ENCODE measurements at places on chromosomes 4 and X. TPM values are rescaled to one million over a fixed set of nuclear protein-coding genes. Genes with fewer than 3 reads are reported as not detected.

The ARMCX1 gene
- total RNA-seq: 0.42 TPM

The PABPC4L gene
- total RNA-seq: not detected

The DLG3 gene
- total RNA-seq: 3.5 TPM

The REELD1 gene
- total RNA-seq: 2.6 TPM

The ADH1A gene
- total RNA-seq: not detected

The FRMPD4 gene
- total RNA-seq: not detected

The TIGD2 gene
- total RNA-seq: 7.0 TPM

The GPRASP1 gene
- total RNA-seq: 5.9 TPM

The HTT gene
- 239 TPM for total RNA-seq

The CPEB2 gene
- 6.9 TPM for total RNA-seq

The GABRB1 gene
- not detected for total RNA-seq

DNA sequence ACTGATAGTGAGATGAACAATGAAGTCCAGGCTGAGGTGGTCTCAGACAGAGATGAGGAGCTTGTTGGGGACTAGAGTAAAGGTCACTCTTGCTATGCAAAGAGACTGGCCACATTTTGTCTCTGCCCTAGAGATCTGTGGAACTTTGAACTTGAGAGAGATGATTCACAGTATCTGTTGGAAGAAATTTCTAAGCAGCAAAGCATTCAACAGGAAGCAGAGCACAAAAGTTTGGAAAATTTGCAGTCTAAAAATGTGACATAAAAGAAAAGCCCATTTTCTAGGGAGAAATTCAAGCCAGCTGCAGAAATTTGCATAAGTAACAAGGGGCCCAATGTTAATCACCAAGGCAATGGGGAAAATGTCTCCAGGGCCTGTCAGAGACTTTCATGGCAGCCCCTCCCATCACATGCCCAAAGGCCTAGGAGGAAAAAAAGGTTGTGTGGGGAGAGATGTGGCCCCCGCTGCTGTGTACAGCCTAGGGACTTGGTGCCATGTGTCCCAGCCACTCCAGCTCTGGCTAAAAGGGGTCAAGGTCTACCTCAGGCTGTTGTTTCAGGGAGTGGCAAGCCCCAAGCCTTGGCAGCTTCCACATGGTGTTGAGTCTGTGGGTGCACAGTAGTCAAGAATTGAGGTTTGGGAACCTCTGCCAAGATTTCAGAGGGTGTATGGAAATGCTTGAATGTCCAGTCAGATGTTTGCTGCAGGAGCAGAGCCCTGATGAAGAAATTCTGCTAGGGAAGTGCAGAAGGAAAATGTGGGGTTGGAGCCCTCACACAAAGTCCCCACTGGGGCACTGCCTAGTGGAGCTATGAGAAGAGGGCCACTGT lies 262.8 kb downstream of the DKK2 start:
- no peak overlapping the region for H3K4me3 ChIP-seq
- H3K4me1 ChIP-seq: no peaks in the 10 kb centered on the region
- no peak overlapping the region for H3K27ac ChIP-seq
- H3K36me3 ChIP-seq: no peaks in the 10 kb centered on the region

DNA sequence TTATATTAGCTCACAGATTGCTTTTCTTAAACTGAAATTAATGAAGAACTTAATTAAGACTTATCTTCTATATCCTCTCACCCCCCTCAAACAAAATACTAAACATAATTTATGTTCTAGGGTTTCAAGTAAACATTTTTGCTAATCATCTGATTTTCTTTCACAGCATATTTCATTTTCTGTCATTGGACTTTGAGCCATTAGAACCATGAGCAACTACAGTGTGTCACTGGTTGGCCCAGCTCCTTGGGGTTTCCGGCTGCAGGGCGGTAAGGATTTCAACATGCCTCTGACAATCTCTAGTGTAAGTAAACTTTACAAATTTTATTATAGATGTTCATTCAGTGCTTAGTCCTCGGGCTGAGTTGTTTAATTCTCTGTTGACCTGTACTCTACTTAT lies 3.3 kb downstream of the PDLIM5 start:
- H3K36me3 ChIP-seq: peaks cover 11% of the 10 kb centered on the region
- peaks cover 2% of the 10 kb centered on the region for H3K27me3 ChIP-seq
- no peak for DNase-seq
- H3K4me3 ChIP-seq: no peak overlapping the region

- no peak for DNase-seq
- H3K27me3 ChIP-seq: no peaks in the 10 kb centered on the region
- H3K4me1 ChIP-seq: no peaks in the 10 kb centered on the region
- H3K4me3 ChIP-seq: no peak overlapping the region
These were observed 77.7 kb downstream of the OPHN1 start for GRCh38 chrX:68355629-68355920.

GRCh38 chrX:17500145-17500579 lies 125.2 kb downstream of the NHS start:
- H3K4me1 ChIP-seq: no peaks in the 10 kb centered on the region
- no peaks in the 10 kb centered on the region for H3K36me3 ChIP-seq
- H3K4me3 ChIP-seq: no peak overlapping the region
- DNase-seq: no peak

DNA sequence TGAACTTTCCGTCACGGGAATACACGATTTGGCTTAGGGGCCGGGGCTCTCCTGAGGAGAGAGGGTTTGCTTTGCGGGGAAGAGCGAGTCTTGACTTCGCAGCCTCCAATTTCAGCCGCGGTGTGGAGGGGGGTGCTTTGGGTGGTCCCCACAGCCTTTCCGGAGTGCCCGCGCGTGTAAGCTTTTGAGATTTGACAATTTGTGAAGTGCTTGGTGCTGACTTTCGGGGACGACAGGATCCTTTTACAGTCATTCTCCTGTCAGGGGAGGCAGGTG lies 355 bp downstream of the SCML1 start:
- peak overlapping the region; percentile 84 for H3K4me3 ChIP-seq
- H3K4me1 ChIP-seq: peaks cover 15% of the 10 kb centered on the region
- H3K27me3 ChIP-seq: no peaks in the 10 kb centered on the region
- no peaks in the 10 kb centered on the region for H3K36me3 ChIP-seq
- peak; percentile 22 for DNase-seq
- H3K27ac ChIP-seq: peak overlapping the region; percentile 74

GRCh38 chrX:3075959-3076358 lies 34.7 kb downstream of the ARSF start:
- H3K36me3 ChIP-seq: no peaks in the 10 kb centered on the region
- DNase-seq: no peak
- H3K27ac ChIP-seq: no peak overlapping the region
- H3K4me1 ChIP-seq: no peaks in the 10 kb centered on the region

DNA sequence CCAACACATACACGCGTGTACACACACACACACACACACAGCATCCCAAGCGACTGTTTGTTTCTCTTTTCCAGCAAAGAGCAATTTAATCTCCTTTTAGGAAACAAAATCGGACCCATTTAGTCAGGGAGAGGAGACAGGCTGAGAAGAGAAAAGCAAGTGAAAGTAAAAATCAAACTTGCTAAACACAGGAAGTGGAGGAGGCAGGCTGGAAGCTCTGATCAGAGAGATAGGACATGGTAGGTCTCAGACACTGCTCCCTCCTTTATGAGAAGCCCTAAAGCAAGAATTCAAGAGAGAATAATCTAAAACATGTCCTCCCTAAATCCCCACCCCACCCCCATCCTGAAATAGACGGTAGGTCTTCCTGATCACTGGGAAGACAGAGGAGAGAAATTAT lies 62.3 kb downstream of the GPC3 start:
- H3K27ac ChIP-seq: no peak overlapping the region
- H3K4me3 ChIP-seq: peak overlapping the region; percentile 29

DNA sequence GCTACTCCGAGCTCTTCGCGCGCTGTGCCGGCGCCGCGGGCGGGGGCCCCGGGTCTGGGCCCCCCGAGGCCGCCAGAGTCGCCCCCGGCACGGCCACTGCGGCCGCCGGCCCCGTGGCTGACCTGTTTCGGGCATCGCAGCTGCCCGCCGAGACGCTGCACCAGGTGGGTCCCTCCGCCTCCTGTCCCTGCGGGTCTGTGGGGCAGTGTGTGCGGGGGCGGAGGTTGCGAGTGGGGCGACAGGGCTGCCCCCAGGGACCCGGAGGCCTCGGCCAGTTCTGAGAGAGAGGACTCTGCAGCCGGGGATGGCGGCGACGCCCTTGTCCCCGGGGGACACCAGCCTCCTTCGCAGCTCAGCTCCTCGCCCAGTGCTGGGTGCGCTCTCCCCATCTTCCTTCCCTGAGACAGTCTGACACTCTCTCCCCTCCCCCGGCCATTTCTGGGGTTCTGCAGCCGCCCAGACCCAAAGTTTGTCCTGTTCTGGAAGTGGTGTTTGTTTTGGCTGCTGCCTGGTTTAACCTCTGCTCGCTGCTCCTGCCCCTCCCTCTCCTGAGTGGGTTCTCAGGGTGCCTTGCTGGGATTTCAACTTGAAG lies 609 bp downstream of the REPS2 start:
- peaks cover 10% of the 10 kb centered on the region for H3K4me1 ChIP-seq
- H3K4me3 ChIP-seq: peak overlapping the region; percentile 86
- DNase-seq: peak; percentile 19
- no peaks in the 10 kb centered on the region for H3K27me3 ChIP-seq

GRCh38 chr4:41638866-41639265 lies 100.9 kb downstream of the LIMCH1 start:
- no peaks in the 10 kb centered on the region for H3K4me1 ChIP-seq
- no peaks in the 10 kb centered on the region for H3K36me3 ChIP-seq
- no peak overlapping the region for H3K27ac ChIP-seq
- DNase-seq: no peak
- H3K4me3 ChIP-seq: no peak overlapping the region

- no peak overlapping the region for H3K27ac ChIP-seq
- DNase-seq: no peak
- H3K27me3 ChIP-seq: peaks cover 4% of the 10 kb centered on the region
- no peaks in the 10 kb centered on the region for H3K4me1 ChIP-seq
These were observed 106.8 kb upstream of the CBLL2 start for GRCh38 chrX:22165732-22166457.

- H3K27ac ChIP-seq: no peak overlapping the region
- no peaks in the 10 kb centered on the region for H3K36me3 ChIP-seq
- H3K4me3 ChIP-seq: no peak overlapping the region
- H3K27me3 ChIP-seq: no peaks in the 10 kb centered on the region
- H3K4me1 ChIP-seq: no peaks in the 10 kb centered on the region
These were observed 66.7 kb downstream of the DRD5 start for GRCh38 chr4:9847968-9848748.

DNA sequence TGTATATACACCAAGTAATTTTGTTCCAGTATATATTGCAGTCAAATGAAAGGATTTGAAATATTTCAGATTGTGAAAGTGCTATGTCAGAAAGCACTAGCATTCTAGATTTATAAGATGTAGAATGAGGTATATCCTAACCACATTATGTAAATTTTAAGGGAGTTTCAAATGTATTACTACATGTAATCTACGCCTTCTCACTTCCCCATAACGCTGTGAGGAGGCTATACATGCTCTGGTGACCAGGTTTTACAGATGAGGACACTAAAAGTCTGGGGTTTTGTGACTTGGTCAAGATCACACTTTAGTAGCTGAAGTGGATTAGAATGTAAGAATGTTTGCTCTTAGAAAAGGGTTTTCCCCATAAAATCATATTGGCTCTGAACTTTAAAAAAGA lies 8.1 kb downstream of the ENPEP start:
- H3K4me3 ChIP-seq: no peak overlapping the region
- peaks cover 13% of the 10 kb centered on the region for H3K4me1 ChIP-seq
- H3K27me3 ChIP-seq: peaks cover 24% of the 10 kb centered on the region
- no peak for DNase-seq
- no peak overlapping the region for H3K27ac ChIP-seq

- H3K27me3 ChIP-seq: no peaks in the 10 kb centered on the region
- DNase-seq: no peak
- no peak overlapping the region for H3K4me3 ChIP-seq
- H3K4me1 ChIP-seq: no peaks in the 10 kb centered on the region
These were observed 350.9 kb upstream of the F9 start for GRCh38 chrX:139179592-139179991.

GRCh38 chr4:17577665-17578481 lies 875 bp downstream of the LAP3 start:
- H3K4me1 ChIP-seq: peaks cover 32% of the 10 kb centered on the region
- H3K36me3 ChIP-seq: peaks cover 31% of the 10 kb centered on the region

GRCh38 chr4:138392751-138393308 lies 150.7 kb upstream of the SLC7A11 start:
- H3K4me1 ChIP-seq: peaks cover 4% of the 10 kb centered on the region
- DNase-seq: no peak
- H3K27me3 ChIP-seq: peaks cover 4% of the 10 kb centered on the region
- no peak overlapping the region for H3K27ac ChIP-seq

GRCh38 chrX:130184168-130184567 lies 12.4 kb downstream of the RAB33A start:
- peaks cover 20% of the 10 kb centered on the region for H3K4me1 ChIP-seq
- DNase-seq: no peak
- peaks cover 5% of the 10 kb centered on the region for H3K36me3 ChIP-seq
- no peaks in the 10 kb centered on the region for H3K27me3 ChIP-seq
- no peak overlapping the region for H3K4me3 ChIP-seq
- H3K27ac ChIP-seq: peak overlapping the region; percentile 71

GRCh38 chr4:91837608-91838029 lies 466.1 kb upstream of the GRID2 start:
- no peak overlapping the region for H3K27ac ChIP-seq
- no peak overlapping the region for H3K4me3 ChIP-seq
- no peaks in the 10 kb centered on the region for H3K4me1 ChIP-seq
- no peaks in the 10 kb centered on the region for H3K27me3 ChIP-seq

GRCh38 chr4:106264331-106264728 lies 51.7 kb downstream of the TBCK start:
- no peak for DNase-seq
- H3K27ac ChIP-seq: no peak overlapping the region
- no peaks in the 10 kb centered on the region for H3K4me1 ChIP-seq

DNA sequence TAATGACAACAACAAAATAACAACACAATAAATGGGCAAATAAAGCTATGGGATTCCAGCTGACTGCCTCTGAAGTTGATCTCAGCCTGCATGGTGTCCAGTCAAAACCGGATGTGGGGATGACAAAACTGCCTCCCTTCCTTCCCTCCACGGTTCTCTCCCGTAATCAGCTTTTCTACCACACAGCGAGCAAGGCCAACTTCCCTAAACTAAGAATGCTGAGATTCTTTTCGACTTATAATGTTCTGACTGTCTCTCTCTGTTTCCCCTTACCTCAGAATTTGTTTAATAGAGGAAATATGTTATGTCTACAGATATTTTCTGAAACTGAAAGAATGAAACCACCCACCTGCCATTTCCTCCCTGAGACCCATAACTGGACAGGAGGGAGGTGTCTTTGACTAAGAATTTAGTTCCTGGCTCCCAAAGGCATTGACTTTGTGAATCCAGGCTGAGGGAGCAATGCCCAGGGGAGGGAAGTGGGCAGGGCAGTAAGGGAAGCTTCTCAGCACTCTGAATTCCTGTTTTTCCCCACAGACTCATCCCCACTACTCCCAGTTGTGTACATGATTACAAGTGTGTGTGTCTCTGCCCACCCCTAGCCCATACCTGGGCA lies 1.0 kb upstream of the TLR1 start:
- no peaks in the 10 kb centered on the region for H3K27me3 ChIP-seq
- peaks cover 67% of the 10 kb centered on the region for H3K4me1 ChIP-seq
- peak overlapping the region; percentile 86 for H3K4me3 ChIP-seq
- peaks cover 47% of the 10 kb centered on the region for H3K36me3 ChIP-seq
- DNase-seq: no peak

All from activated B cell treated with CpG ODN at 0.5 μM for 24 hours (primary cell).